ENCODE measurements at places on chromosomes 3 and 15. TPM values are rescaled to one million over a fixed set of nuclear protein-coding genes. Genes with fewer than 3 reads are reported as not detected.

- DNase-seq, result no peak
Measured at GRCh38 chr15:35974052-35974451, 428.1 kb upstream of the DPH6 start.

- no peak for DNase-seq
Measured at GRCh38 chr15:31752905-31753304, 277.4 kb upstream of the CHRNA7 start.

- no peak for DNase-seq
Measured at GRCh38 chr3:35505181-35505580, 134.1 kb upstream of the ARPP21 start.

Gene INKA1
- 6.9 TPM for total RNA-seq
